ENCODE measurements at places on chromosomes 1 and 21.

DNA sequence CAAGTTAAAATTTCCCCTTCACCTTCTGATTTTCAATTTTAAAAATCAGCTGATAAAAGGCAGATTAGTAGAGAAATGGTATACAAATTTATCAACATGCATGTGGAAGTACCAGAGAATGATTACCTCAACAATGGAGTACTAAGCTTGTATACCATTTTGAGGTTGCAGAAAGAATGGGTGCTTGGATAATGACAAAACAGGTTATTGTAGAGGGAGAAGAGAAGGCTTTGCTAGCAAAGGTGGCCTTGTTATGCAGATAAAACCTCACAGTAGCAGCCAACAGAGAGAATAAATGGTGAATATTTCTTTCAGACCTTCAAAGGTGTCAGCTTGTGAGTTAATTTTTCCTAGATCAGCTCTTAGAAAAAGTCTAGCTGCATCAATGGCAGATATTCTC is 1174.9 kb upstream of the ADGRL4 start:
- DNase-seq = no peak

DNA sequence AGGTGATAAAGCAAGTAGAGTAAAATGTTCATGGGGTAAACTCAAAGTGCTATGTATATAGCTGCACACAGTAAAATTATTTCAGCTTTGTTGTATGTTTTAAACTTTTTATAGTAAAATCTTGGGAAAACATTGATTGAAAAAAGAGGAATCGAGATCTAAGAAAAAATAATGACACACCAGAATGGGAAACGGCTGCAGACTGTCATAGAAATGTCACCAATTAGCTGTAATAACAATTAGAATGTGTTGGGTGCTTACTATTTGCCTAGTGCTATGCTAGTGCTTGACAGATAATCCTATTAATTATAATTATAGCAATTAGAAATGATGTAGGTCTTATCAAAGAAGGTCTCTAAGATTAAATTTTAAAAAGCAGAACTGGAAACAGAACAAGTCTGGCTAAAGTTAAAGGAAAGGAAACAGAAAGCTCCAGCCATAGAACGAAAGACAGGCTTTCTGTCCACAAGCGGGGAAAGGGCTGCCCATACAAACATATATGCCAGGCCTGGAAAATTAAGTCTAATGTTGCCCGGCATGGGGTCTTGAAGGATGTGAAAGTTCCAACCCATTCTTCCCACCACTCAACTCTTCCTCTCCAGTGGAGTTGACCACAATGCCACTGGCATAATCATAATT is 5.0 kb downstream of the PCNX2 start:
- DNase-seq = no peak

DNA sequence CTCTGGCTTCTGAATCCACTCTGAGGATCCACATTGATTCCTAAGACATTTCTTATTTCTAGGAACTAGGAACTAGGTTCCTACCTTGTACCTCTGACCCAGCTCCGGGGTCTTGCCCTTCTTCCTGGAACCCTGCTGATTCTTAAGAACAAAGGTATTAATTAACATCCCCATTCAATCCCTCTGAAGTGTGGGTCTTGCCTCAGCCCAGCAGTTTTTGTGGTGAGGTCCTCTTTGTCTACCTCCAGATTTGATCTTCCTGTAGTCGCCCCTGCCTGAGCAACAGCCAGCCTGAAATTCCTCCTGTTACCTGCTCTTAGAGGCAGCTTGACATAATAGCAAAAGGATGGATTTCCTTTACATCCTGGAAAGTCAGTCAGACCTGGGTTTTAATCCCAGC is 46.7 kb upstream of the CAMK1G start:
- DNase-seq = no peak

DNA sequence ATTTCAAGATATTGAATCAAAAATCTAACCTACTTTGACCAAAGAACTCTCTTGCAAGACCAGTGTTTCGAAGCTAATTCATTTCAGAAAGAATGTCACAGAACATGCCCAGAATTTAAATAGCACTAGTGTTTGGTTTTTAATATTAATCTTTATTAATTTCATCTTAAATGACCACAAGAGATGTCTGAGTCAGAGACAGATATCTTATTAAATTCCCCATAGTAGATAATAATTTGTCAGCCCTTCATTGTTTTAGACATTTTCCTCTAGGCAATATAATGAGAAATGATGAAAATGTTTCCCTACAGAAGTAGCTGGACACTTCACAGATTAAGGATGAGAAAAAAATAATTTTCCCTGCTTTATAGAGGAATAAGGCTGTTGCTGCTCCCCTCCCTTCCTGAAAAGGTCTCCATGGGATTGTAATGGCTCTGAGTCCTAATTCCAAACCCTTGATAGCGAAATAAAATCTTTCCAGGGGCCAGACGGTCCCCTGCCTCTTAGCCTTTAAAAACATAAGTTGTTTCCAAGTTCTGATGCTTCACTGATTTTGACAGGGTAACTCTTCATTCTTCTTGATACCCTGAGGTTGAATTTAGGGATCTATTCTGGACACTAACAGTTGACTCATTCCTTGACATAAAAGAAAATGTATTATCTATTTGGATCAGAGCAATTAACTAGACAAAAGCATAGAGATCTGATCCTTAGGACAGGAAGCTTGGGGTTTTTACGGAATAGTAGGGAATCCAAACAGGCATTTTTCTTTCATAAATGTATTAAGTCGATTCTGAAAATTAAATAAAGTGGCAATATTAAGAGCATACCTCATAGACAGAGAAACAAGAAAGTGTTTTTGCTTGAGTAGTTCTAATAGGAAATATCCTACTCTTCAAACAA is 820.8 kb downstream of the BRINP3 start:
- no peak for DNase-seq

GRCh38 chr1:53862507-53862906 is 24.4 kb upstream of the NDC1 start:
- DNase-seq = no peak

DNA sequence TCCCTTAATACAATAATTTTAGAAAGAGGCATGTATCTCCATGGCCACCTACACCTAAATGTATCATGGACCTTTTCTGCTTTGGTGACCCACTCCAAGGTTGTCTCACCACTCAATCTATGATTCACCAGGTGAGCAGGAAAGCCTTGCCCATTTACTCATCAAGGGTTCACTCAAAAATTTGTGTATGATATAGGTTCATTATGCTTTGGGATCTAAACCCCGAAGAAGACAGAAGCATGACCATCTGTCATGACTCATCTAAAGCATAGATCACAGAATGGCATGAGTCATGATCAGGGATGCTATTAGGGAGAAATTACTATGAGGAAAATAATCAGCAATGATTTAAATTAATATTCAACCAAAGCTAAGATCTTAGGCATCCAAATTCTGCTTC is 38.5 kb downstream of the PYHIN1 start:
- DNase-seq = no peak

- DNase-seq = no peak
Observed at GRCh38 chr21:28333578-28334075, 659.0 kb downstream of the LTN1 start.

GRCh38 chr1:93395195-93395594 is 49.5 kb downstream of the DR1 start:
- no peak for DNase-seq

DNA sequence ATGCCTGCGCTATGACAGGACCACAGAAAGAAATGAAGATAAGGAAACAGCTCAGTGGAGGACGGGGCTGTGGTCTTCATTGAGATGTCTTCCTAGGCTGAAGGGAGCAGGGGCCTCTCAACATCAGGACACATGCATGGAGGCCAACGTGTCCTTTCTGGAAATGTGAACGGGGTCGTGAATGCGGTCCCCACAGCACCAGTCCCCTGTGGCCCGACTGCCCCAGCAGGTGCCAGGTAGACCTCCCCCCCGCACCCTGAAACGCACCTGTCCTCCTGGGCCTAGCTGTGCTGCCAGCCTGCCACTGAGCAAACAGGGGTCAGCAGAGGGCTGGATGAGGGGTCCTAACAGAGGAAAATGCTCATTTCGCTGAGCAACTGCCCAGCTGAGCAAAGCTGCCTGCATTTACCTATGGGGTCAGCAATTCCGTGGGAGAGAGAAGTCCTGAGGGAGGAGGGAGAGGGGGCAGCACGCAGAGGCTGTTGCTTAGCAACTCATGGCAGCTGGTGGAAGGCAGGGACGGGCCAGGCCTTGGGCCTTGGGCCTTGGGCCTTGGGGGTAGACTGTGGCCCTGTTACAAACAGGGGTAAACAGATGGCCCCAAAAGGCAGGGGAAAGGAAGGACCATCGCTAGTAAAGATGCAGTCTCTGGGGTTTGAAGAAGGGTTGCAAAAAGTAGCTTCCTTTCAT is 77.4 kb downstream of the NPHP4 start:
- DNase-seq = no peak
